ENCODE measurements at places on chromosomes 5 and 9. TPM values are rescaled to one million over a fixed set of nuclear protein-coding genes. Genes with fewer than 3 reads are reported as not detected.

The KIF3A gene
- total RNA-seq = 10.1 TPM

The C9orf153 gene
- 0.21 TPM for total RNA-seq

The IL5 gene
- not detected for total RNA-seq

The PCDHB15 gene
- total RNA-seq = 0.09 TPM

The FOXD4L6 gene
- total RNA-seq = not detected

The KIF20A gene
- 39.4 TPM for total RNA-seq

The PCDHA9 gene
- total RNA-seq = not detected

The TNIP1 gene
- total RNA-seq = 145 TPM

The DTWD2 gene
- total RNA-seq = 1.2 TPM

The RAB3C gene
- not detected for total RNA-seq

The SYK gene
- not detected for total RNA-seq

The SPATA31D4 gene
- total RNA-seq = not detected

The KLF4 gene
- 33.7 TPM for total RNA-seq

The FGD3 gene
- 0.93 TPM for total RNA-seq

The STKLD1 gene
- 1.2 TPM for total RNA-seq
